ENCODE measurements at places on chromosomes 13 and 19.

DNA sequence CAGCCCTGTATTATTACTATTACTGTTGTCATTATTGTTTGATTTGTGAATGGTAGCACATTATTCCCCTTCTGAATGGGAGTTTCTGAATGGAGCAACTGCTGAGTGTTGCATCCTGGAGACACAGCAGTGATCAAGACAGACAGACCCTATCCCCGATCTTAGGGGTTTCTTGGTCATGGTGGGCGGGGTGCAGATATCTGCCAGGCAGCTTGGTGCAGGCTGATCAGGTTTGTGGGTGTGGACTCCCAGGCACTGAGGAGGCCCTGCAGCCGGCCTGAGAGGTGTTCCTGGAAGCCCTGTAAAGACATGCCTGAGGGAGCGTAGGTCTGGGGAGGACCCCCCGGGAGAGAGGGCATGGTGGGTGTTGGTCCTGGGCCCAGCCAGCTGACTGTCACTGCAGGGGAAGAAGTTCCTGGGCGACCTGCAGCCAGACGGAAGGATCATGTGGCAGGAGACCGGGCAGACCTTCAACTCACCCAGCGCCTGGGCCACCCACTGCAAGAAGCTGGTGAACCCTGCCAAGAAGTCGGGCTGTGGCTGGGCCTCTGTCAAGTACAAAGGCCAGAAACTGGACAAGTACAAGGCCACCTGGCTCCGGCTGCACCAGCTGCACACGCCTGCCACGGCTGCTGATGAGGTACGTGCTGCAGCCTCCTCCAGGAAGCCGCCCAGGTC, 2.1 kb downstream of the MPND start:
- DNase-seq = no peak

DNA sequence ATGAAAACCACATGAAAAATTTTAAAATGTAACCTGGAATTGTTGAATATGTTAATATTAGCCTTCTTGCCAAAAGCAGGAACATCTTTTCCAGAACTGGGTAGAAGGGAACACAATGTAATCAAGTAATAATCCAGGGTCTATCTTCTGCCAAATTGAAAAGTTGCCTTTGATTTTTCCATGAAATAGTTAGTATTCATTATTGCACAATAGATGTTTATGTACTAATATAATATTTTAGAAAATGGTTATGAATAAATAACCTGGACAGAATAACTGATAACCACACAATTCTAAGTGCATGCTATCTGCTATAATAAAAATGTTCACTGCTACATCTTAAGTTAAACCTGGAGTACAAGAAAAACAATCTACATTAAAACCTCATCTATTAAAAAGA, 802.3 kb downstream of the LIG4 start:
- DNase-seq = no peak

GRCh38 chr13:94601446-94602431, at the start of gene GPR180:
GPR180 (plus strand) TSS chr13:94601857; CDS start chr13:94601928, 71 bp downstream.
- DNase-seq = peak; percentile 95

DNA sequence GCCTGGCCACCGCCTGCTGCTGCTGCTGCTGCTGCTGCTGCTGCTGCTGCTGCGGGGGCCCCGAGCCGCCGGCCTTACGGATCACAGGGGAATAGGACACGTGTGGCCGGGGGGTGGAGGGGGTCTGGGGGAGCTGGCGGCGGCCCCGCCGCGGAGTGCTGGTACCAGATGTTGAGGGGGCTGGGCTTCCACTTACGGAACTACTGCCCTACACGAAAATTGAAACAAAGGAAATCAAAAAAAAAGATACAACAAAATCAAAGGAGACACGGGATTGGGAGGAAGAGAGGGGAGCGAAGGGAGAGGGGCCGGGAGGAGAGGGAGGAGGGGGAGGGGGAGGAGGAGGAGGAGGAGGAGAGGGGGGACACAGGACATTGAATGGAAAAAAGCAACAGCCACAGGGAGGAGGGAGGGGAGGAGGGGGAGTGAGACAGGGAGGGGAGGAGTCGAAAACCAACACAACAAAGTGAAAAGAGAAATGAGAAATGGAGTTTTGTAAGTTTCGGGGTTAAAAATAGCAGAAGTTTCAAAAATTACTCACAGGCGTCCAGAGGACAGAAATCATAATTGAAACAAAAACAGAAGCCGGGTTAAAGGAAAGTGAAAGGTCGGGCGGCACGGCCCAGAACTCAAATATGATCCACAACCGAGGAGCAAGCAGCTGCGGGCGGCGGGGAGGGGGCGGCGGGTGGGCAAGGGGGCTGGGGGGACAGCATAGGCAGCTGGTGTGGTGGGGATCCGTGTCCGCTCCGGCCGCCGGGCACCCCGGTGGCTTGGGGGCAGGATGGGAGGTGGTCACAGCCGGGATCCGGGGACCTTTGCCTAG, 57.8 kb downstream of the IER2 start:
- peak; percentile 77 for DNase-seq

DNA sequence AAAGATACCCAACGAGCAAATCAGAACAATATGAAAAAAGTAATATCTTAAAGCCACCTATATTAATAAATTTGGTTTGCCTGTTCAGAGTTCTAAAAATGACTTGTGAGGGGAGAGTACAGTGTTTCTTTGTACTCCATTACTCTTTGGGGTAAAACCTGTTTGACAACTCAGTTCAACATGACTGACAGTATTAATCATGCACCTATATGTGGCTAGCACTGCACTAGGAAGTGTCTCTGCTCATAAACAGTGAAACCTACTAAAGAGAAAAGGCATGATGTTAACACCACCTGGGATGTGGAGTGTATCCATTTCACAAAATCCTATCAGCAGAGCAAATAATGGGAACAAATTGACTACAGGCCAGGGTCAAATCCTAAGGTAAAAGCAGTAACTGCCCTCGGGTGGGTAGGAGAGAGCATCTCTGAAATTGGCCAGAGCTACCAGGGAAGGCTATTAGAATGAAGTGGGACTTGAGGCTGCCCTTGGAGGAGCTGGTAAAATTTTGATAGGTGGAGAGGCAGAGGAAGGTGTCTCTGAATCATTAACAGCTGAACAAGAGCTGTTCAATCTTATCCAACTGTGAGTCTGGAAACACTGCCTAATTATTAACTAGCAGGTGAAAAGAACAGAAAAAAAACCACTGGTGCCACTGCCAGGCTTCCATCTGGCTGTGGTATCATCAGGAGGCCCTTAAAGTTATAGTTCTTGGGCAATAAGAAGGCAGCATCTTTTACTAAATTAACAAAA, 365.1 kb downstream of the DNAJC15 start:
- no peak for DNase-seq

DNA sequence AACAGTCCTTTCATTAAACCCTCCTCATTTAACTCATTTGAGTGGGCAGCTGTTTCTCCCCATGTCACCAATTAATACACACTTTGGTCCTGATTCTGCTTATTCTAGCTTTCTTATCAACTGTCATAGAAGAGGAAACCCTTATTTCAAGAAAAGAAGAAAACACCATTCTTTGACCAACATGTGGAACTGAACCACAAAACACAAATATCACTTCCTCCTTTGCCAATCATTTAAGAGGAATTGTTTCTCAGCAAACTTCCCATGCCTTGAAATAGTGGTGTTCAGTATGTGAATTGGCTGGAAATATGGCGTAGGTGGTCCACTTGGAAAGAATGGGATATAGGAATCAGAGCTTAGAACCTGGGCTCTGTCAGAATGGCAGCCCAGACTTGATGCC, 20.4 kb downstream of the MBD3L2B start:
- no peak for DNase-seq

- DNase-seq = no peak
Measured at GRCh38 chr13:111876506-111876905, 190.4 kb upstream of the SOX1 start.

DNA sequence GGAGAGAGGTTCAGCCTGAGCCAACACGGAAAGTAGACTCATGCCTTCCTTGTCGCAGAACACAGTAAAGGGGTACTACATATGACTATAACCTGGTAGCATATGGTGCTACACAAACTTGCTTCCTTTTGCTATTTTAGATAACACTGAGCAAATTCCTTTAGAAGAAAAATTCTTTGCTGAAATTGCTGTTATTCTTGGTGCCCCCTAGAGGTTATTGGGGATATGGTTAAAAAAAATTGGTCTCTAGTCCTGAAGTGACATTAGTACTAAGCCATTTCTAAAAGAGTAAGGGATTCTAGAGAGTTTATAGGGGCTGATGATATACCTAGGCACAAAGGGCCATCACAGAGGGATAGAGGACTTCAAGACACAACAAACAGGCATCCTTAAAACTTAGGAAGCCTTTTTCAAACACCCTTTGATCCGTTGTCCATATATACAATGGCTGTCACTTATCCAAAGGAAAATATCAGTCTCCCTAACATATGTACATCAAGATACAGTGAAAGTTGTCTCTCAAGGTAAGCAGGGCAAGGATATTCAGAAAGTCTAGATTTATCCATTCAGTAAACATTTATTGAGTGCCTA, 13.9 kb upstream of the HS6ST3 start:
- DNase-seq = no peak

DNA sequence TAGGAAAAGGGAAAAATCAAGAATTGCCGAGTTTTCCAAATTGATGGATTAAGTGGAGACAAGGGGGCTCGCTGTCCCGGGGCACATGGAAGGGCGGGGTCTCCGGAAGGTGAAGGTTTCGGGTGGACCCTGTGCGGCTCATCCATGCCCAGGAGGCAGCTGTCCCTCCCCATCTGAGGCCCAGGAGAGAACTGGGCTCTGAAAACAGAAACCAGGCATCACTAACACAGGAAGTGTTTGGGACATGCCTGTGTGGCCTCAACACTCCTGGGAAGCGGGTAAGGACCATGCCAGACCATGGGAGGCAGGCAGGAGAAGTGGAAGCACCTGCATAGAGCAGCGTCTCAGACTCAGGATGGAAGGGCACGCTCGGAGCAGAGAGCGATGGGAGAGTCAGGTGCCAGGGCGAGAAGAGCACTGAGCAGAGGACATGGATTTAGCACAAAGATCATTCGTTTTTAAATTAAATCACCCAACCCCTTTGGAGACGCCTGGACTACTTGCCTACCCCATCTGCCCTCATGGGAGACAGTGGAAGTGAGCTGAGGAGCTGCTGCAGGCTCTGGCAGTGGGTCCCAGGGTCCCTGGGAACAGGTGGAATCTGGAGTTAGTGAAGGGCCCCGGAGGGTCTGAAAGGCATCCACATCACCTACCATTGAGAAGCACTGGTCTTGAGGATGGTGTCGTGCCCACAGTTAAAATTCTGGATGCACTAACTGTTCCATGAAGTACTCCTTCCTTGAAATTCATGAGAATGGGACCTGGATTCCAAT, 183.2 kb upstream of the SOX1 start:
- no peak for DNase-seq

- DNase-seq = no peak
Measured at GRCh38 chr13:88627071-88627470, 955.9 kb downstream of the SLITRK5 start.

DNA sequence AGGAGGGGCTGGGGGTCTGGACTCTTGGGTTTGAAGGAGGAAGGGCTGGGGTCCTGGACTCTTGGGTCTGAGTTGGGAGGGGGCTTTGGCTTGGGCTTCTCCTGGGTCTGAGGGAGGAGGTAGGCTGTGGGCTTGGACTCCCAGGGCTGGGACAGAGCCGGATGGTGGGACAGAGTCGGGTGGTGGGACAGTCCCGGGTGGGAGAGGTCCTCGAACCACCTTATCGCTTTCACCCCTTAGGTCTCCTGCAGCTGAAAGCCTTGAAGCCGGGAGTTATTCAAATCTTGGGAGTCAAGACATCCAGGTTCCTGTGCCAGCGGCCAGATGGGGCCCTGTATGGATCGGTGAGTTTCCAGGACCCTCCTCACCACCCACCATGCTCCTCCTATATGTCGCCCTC, 1.4 kb downstream of the FGF21 start:
- no peak for DNase-seq

GRCh38 chr13:54373211-54373610, 1344.6 kb downstream of the OLFM4 start:
- no peak for DNase-seq

DNA sequence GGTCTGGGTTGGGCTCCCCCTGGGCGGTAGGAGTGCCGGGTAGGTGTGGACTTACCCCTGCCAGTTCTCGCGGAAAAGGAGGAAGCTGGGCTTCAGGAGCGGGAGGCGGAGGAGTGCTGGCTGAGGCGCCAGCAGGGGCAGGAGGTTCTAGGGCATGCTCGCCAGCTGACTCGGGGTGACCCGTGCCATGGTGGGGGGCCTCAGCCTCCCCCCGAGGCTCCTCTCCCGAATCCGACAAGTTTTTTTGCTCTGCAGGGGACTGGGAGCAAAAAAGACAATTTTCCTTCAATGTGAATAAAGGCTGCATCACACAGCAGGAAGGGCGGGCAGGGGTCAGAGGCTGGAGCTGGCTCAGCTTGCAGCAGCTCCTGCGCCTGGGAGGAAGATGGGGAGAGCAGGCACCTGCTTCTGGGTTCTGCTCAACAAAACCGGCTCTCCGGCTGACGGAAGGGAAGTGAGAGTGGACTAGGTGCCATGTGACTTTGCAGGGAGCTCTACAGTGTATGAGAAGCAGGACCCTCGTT, 26.5 kb downstream of the RANBP3 start:
- DNase-seq = no peak

- no peak for DNase-seq
Measured at GRCh38 chr19:35436477-35437405, 11.3 kb upstream of the FFAR2 start.

- DNase-seq = no peak
Measured at GRCh38 chr13:75836441-75836840, 200.3 kb downstream of the LMO7 start.

- DNase-seq = no peak
Measured at GRCh38 chr19:2813235-2814160, 6.2 kb upstream of the ZNF554 start.

DNA sequence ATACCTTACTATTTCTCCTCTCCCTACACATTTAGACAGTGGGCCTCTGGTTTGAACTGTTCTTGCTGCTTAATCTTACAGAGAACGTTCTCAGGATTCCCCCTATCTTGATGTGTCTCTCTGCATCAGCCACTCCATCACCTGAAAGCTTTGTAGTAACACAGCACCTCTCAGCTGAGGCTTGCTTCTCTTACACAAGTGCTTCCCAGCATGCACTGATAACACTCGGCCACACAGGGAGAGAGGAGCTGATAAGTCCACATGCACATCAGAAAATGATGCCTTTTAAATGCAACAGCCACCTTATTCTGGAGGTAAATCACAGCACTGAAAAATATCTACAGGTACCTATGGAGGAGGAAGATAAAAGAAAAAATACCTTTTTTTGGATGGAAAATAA, 192.2 kb upstream of the TSHZ3 start:
- DNase-seq = no peak

DNA sequence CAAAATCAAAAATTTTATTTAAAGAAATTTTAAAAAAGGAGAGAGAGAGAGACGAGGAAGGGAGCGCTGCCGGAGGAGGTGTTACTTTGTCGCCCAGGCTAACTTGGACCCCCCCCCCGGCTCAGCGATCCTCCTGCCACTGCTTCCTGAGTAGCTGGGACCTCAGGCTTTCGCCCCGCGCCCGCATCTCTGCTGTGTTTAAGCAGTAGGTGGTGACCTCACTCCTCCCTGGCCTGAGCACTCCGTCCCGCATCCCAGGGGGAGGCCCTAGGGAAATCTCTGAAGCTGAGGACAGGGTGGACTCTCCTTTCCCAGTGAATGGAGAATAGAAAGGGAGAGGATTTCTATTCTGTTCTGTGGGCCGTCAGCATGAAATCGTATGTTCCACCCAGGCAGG, 485 bp upstream of the ZNF845 start:
- peak; percentile 15 for DNase-seq

All from CD4-positive, alpha-beta T cell (primary cell).